Spleen (tissue), 13 donors: ENCODE measurements at places on chromosomes 2 and 18. TPM values are rescaled to one million over a fixed set of nuclear protein-coding genes. Genes with fewer than 3 reads are reported as not detected.

GRCh38 chr2:18171191-18172139 is 293.0 kb downstream of the KCNS3 start:
- no peaks in the 10 kb centered on the region for H3K4me1 ChIP-seq
- no peak for DNase-seq
- H3K36me3 ChIP-seq: no peaks in the 10 kb centered on the region
- H3K27me3 ChIP-seq: no peaks in the 10 kb centered on the region

DNA sequence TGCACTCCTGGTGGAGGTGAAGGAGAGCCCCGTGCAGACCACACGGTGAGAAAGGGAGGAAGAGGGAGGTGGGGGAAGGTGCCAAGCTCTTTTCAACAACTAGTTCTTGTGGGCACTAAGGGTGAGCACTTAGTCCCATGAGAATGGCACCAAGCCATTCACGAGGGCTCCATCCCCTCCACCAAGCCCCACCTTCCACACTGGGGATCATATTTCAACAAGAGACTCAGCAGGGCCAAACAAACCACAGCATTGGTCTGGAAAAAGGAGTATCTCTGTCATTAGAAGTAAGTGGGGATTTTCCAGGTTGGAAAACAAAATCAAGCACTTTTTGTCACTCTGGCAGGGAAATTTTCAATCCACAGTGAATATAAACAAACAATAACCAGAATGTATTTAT is 38.4 kb downstream of the ZAP70 start:
- peaks cover 71% of the 10 kb centered on the region for H3K36me3 ChIP-seq
- DNase-seq: peak; percentile 25
- H3K4me3 ChIP-seq: no peak overlapping the region
- peaks cover 21% of the 10 kb centered on the region for H3K4me1 ChIP-seq
- H3K27me3 ChIP-seq: no peaks in the 10 kb centered on the region
- no peak overlapping the region for H3K27ac ChIP-seq

GRCh38 chr2:78775291-78775690 is 250.2 kb upstream of the REG3G start:
- no peaks in the 10 kb centered on the region for H3K27me3 ChIP-seq
- no peak overlapping the region for H3K27ac ChIP-seq
- H3K4me3 ChIP-seq: no peak overlapping the region
- no peak for DNase-seq
- no peaks in the 10 kb centered on the region for H3K36me3 ChIP-seq
- no peaks in the 10 kb centered on the region for H3K4me1 ChIP-seq

Gene TUBA3E
- 0.11 TPM for polyA plus RNA-seq
